Fibroblast of skin of abdomen (primary cell): ENCODE measurements at places on chromosomes 16 and 17.

- DNase-seq, result peak; percentile 90
These were observed 4.5 kb downstream of the PMP22 start for GRCh38 chr17:15260376-15261257.

GRCh38 chr17:41636652-41637051, 12.3 kb upstream of the KRT17 start:
- no peak for DNase-seq

GRCh38 chr17:4440690-4441686, 7.2 kb downstream of the SPNS3 start:
- no peak for DNase-seq

DNA sequence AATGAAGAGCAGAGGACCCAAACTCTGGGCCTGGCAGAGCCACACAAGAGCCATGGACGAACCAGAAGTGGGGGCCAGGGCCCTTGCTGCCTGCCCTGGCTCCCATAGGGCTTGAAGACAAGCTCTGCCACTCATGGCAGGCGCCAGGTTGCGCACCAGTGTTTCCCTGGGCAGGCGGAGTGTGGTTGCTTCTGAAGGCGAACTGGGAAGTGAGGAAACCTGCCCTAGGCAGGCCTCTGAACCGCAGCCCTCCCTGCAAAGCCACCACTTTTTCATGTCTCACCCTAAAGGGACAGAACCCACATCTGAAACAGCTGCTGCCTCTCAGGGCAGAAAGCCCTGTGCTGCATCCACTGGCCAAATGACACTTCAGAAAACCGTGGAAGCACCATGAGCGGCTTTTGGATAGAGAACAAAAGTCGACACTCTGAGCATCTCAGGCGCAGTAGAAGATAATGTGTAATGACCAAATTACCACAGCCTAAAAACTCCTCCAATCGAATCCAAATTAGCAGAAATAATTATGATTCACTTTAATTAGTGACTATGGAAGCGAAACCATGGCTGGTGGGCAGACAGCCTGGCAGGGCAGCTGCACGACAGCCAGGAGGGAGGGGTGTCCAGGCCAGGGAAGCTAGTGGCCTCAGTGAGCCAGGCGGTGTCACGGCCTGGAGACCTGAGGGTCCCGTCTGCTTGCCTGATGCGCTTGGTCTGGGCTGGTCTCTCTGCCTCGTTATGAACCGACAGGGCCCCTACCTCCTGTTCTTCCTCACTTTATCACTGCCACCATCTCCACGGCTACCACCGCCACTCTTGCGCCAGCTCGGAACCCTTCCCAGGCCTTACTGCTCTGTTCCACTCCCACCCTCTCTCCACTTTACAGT, 59.1 kb downstream of the PRMT7 start:
- DNase-seq, result no peak

DNA sequence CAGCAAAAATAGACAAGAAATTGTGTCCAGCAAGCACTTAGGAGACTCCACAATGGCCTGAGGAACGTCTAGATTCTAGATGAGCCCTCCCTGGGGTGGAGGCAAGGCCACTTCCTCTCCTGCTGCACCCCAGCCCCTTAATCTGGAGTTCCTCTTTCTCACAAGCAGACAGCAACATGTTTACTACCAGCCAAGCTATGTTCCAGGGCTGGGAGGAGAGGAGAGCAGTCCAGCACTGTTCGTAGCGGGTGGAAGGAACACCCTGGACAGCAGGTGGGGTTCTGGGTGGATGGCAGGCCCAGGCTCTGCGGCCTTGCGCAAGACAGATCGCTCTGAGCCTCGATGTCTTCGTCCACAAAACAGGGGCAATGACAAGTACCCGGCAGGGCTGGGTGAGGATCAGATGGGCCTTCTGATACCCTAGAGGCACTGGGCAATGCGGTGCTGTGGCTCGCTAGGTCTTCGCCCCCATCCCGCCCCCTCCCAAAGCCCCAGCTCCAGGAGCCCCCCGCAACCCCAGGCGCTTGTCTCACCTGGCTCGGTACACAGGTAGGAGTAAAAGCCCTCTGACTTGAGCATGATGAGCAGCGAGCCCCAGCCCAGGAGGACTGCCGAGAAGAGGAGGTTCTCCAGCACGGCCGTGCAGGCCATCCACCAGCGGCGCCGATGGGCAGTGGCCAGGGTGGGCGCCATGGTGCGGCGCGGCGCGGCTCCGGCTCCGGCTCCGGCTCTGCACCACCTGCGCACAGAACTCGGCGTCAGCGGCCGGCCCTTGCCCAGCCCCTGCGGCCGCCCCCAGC, 1.3 kb downstream of the SLC43A2 start:
- no peak for DNase-seq

DNA sequence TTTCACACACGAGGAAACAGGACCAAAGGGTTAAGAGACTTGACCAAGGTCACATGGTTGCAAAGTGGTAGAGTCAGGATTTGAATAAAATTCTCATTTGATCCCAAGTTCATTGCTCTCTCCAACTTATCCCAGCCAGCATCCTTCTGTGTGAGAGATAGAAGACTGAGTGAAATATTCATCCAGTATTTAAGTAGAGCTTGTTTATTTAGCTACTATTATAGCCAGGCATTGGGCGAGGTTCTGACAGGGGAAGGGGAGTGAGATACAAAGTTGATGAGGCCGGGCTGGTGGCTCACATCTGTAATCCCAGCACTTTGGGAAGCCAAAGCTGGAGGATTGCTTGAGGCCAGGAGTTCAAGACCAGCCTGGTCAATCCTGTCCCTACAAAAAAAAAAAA, 4.4 kb downstream of the ITGAL start:
- no peak for DNase-seq

- no peak for DNase-seq
These were observed 43.7 kb upstream of the ZNF750 start for GRCh38 chr17:82883419-82884031.

DNA sequence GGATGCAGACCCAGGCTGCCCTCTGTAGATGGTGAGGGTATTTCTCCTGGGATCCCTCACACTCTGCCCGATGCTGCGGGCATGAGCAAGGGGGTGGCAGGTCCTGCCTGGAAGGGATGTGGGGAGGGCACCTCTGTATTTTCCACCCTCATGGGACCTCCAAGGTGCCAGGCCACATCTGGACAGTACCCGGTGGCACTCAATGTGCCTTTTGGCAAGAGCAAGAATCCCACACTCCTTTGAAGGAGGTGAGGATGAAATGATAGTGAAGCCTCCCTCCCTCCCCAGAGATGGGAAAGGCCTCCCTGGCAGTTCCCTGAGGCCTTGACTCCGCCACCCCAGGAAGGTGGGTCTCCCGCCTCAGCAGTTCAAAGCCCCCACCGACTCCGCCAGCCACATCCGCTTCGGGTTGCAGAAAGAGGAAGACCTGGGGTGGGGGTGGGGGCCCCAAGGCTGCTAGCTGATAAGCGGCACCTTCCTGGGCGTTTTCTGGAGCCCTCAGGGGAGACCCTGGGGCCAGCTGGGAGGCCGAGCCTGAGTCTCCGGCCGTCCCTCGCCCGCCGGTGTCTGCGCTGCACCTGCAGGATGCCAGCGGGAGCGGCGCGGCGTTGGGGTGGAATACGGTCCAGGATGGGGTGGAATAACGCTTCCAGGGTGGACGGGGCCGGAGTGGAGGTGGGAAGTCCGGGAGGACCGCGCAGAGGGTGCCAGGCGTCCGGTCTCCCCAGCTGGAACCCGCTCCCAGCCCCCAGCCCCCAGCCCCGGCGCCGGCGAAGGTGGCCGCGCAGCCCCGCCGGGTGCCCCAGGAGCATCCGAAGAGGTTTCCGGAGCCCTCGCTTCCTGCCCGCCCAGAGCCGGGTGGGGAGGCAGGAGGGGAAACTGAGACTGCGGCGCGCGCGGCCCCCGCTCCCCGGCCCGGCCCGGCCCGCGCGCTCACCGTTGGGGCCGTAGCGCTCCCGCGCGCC, 718 bp downstream of the ATP2A3 start:
- no peak for DNase-seq

- peak; percentile 14 for DNase-seq
These were observed 26.5 kb downstream of the EPN2 start for GRCh38 chr17:19263641-19264051.

- no peak for DNase-seq
These were observed 23.6 kb downstream of the SEZ6 start for GRCh38 chr17:28982131-28982793.

- DNase-seq, result no peak
These were observed 3.4 kb upstream of the CD2BP2 start for GRCh38 chr16:30358577-30358936.

- DNase-seq, result no peak
These were observed 4.5 kb upstream of the CCDC57 start for GRCh38 chr17:82217120-82217529.

DNA sequence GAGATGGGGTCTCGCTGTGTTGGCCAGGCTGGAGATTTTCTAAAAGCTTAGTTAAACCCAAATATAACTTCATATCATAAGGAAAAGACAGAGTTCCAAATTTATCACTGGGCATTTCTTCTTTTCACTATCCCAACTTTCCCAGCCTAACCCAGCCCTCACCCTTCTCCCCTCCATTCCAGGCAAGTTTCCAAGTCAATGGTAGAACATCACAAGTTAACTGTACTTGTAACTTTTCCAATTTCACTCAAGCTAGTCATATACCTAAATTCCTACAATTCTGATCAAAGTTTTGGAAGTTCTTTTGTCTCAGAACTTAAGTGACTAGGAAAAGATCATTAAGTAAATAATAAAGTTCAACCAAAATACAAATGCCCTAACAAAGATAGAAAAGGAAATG, 61.2 kb downstream of the USP32 start:
- DNase-seq, result peak; percentile 43

- no peak for DNase-seq
These were observed 191.1 kb upstream of the TBX2 start for GRCh38 chr17:61208301-61209105.

- DNase-seq, result no peak
These were observed 136.6 kb downstream of the ENGASE start for GRCh38 chr17:79211061-79211770.

DNA sequence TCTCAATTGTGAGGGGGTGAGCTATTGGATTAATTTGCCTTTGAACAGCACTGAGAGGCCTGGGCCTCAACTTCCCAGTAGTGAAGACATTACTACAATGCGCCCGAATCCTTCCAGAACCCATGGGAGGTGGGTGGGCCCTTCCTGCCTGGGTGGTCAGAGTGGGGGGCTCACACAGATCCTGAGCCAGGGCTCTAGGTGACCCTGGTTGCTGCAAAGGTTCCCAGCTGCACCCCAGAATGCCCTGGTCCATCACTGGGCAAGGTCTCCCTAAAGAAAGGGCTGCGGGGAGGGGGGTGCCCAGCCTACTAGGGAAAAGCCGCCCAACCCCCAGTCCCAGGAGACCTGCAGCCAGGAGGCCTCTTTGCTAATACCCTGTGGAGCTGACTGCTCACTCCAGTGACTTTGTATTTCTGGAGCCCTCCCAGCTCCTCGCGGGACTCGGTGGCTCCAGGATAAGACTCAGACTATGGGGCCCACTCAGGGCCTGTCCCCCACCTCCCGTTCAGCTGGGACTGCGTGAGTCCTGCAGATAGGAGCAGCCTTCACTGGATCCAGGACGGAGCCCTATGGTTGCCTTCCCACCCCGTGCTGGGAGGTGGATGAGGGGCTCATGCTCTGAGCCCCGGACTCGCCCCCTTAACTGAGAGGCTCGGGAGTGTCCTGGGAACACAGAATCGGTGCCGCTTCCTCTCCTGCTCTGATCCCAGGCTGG, 40.2 kb downstream of the SLC7A5 start:
- no peak for DNase-seq

- DNase-seq, result no peak
These were observed 1.9 kb upstream of the CCDC102A start for GRCh38 chr16:57538235-57538721.

DNA sequence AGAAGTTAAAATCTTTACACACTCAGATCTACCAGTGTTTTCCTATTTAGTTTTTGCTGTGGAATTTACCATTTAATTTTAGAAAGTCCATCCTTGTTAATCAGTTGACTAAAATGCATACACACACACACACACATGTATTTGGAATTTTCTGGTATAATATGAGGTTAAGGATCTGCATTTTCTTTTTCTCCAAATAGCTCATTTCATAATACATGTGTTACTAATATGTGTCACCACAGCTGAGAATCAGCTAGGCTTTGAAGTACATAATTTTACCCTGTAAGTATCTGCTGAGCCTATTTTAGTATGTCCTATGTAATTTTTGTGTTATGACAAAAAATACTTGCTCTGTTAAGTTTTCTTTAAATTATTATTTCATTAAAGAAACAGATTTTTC, 143.2 kb downstream of the PHKB start:
- DNase-seq, result peak; percentile 49

DNA sequence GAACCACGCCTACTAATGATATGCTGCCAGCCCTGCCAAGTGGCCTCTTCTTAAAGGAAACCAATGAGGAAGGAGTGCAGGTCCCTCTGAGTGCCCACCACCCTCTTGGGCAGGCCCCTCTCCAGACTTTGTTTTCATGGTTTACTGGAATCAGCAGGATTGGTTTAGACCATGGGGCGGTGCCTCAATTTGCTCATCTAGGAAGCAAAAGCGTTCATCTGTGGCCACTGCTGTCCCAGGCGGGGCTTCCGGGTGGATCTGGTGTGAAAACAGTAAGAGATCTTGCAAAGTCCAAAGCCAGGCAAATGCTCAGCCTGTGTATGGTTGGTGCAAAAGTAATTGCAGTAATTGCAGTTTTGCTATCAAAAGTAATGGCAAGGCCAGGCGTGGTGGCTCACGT, 71.3 kb downstream of the AMFR start:
- DNase-seq, result no peak

- DNase-seq, result no peak
These were observed 91.5 kb downstream of the ZFHX3 start for GRCh38 chr16:72956124-72957064.

GRCh38 chr16:50547340-50548124, 664 bp upstream of the NKD1 start:
- DNase-seq, result no peak

DNA sequence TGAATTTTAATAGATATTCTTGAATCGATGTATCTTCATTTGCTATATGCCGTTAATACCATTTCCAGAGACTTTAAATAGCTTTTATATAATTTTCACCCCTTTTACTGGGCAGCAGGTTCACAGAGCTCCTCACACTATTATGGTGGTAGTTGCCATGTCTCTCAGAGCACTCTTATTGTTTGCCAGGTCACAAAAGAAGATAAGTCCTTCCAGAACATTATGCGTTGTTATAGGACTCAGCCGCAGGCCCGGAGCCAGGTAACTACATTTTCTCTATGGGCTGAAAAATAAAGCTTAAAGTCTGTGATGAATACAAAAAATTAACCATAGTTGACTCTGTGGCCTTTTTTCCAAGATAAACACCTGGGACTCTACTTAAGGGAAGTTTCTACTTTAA, 24.0 kb downstream of the AKTIP start:
- DNase-seq, result no peak

- DNase-seq, result peak; percentile 12
These were observed 68.1 kb downstream of the RTN4RL1 start for GRCh38 chr17:1957037-1957436.

- no peak for DNase-seq
These were observed 21.1 kb upstream of the DBNDD1 start for GRCh38 chr16:90040152-90041023.

DNA sequence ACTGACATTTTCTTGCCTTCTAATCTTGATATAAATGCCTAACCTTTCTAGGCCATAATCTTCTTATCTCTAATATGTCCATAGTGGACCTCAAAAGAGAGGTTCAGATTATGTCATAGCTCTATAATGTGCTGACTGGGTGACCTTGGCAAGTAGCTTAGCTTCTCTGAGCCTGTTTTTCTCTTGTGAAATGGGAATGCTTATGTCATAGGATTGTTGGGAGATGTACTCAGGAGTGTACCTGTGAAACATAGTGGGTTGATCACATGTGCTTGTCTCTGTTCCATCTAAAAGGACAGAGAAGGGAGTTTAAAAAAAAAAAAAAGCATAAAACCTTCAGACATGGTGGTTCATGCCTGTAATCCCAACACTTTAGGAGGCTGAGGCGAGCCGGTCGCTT, 2.4 kb downstream of the MED9 start:
- no peak for DNase-seq
